ENCODE measurements at places on chromosomes 11 and 22. TPM values are rescaled to one million over a fixed set of nuclear protein-coding genes. Genes with fewer than 3 reads are reported as not detected.

Gene LBHD1
- polyA plus RNA-seq = 9.0 TPM

Gene SLC25A45
- 7.2 TPM for polyA plus RNA-seq

Gene ELF5
- polyA plus RNA-seq = 78.7 TPM

Gene NDUFC2
- polyA plus RNA-seq = 126 TPM

Gene MCHR1
- polyA plus RNA-seq = 0.20 TPM

Gene LPXN
- polyA plus RNA-seq = 10.9 TPM

Gene RFPL1
- polyA plus RNA-seq = 0.81 TPM

Gene MUC2
- 0.03 TPM for polyA plus RNA-seq

Gene AQP11
- polyA plus RNA-seq = 6.3 TPM

Gene OR51B4
- polyA plus RNA-seq = 0.35 TPM

Gene OR52H1
- polyA plus RNA-seq = 0.13 TPM

Gene LUZP2
- polyA plus RNA-seq = 1.7 TPM

Gene VSIG10L2
- polyA plus RNA-seq = not detected

- no peak for DNase-seq
These were observed 4.3 kb upstream of the WT1 start for GRCh38 chr11:32439501-32440210.

DNA sequence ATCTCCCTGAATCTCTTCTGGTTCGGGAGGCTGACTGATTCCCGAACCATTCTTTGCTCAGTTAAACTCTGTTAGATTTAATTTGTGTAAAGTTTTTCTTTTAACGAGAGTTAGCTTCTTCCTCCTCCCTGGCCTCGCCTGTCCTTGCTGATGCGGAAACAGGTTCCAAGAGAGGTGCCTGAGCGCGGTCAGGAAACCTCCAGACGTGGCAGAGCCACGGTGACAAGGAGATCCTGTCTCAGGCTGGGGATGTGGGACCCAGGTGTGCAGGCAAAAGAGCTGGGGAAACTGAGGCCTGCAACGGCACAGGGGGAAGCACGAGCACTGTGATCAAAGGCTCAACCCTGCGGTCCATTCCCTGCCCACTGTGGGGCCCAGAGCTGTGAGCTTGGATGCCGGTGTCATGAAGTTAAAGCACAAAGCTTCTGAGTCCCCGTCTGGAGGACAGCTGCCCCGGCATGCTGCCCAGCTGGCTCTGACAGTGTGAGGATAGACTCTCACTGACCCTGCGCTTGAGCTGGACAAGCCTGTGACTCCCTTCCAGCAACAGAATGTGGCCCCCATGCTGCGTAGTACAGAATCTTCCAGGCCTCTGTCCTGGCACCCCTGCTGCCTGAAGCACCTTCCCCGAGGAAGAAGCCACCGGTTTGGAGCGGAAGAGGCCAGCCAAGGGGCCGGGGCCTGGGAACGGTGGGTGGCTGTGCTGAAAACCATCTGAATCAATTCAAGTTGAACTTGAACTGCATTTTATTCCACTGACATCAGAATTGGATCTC, 960.6 kb downstream of the BRD1 start:
- DNase-seq = no peak

GRCh38 chr11:118226296-118226695, 1.5 kb upstream of the JAML start:
- DNase-seq = no peak

GRCh38 chr11:34219279-34219678, 113.8 kb downstream of the NAT10 start:
- DNase-seq = no peak

GRCh38 chr11:8790968-8791367, 108.4 kb downstream of the RPL27A start:
- no peak for DNase-seq

- no peak for DNase-seq
These were observed 2.4 kb downstream of the CSDC2 start for GRCh38 chr22:41563051-41563711.

DNA sequence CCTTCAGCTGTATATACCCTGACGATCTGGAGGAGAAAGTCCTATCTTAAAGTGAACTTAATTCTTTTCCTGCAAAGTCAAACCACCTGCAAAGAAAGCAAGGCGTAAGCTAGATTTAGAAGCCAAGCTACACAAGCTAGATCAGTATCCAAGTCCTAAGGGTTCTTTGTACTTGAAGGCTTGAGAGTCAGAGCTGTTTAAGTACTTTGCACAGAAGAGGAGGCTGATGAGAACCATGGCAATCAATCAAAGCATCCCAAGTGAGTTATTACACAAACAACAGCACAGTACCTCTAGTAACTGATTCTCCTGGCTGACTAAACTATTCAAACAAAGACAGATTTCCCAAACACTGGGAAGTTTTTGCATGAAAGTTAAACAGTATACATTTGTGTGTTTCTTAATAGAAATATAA, 1.9 kb downstream of the CDON start:
- DNase-seq = no peak

- no peak for DNase-seq
These were observed 2.0 kb upstream of the KMT5B start for GRCh38 chr11:68215087-68215445.

GRCh38 chr22:27391092-27391770, 410.3 kb downstream of the MN1 start:
- no peak for DNase-seq

GRCh38 chr11:30786256-30787110, 200.3 kb upstream of the MPPED2 start:
- peak; percentile 57 for DNase-seq

GRCh38 chr22:32206774-32207758, 2.2 kb upstream of the RFPL2 start:
- no peak for DNase-seq

DNA sequence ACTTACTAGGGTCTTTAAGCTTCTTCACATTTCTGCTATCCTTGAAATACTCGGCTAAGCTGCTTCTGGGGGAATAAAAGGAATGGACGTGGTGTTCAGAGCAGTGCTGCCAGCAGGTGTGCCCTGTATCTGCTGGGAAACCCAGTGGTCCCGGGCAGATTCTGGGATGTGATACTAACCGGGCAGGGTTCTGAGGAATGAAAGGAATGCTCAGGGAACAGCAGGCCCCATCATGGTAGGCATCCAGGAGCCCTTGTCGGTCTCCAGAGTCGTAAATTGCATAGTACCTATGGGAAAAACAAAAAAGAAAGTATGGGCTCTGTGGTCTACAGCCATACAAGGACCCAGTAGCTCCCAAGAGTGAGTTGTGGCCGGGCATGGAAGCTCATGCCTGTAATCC, 4.5 kb upstream of the TMEM223 start:
- no peak for DNase-seq

DNA sequence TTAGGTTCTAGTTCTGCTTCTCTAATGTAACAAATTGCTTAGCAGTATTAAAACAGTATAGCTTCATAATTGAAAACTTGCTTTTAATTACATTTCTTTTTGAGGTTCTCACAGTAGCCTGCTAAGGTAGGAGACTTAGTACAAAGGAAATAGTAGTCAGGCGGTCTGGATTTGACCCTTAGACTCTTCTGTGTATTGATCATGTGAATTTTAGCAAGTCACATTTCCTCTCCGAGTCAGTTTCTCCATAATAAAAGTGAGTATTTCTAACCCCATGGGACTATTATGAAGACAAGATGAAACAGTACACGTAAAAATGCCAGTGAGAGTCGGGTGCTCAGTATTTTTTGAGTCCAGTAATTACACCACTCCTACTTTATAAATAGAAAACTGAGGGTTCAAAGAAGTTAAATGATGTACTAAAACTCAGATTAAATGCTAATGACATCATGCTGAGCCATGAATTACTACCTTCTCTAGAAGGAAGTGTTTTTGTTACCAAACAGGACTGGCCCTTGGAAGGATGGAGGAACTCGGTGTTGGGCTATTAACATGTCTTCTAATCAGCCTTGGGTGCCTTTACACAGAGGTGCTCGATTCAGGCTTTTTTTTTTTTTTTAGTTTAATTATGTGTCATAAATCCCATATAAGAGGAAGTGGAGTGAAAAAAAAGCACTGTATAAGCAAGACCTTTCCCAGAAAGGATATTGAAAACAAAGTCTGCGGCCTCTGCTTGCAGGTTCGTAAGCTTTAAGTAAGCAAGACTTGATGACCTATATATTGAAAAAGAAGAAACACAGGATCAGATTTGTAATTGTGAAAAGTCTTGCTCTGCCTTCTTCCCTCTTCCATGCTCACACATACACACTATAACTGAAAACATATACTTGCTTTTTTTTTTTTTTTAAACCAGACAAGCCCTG, 109.0 kb downstream of the EMSY start:
- DNase-seq = no peak

- no peak for DNase-seq
These were observed 4.1 kb downstream of the TSKU start for GRCh38 chr11:76787271-76787670.

- no peak for DNase-seq
These were observed 38.8 kb upstream of the SYT7 start for GRCh38 chr11:61619471-61620226.

- DNase-seq = peak; percentile 59
These were observed 24.2 kb downstream of the KREMEN1 start for GRCh38 chr22:29096736-29097669.

GRCh38 chr22:37630839-37631435, 8.5 kb upstream of the SH3BP1 start:
- no peak for DNase-seq

DNA sequence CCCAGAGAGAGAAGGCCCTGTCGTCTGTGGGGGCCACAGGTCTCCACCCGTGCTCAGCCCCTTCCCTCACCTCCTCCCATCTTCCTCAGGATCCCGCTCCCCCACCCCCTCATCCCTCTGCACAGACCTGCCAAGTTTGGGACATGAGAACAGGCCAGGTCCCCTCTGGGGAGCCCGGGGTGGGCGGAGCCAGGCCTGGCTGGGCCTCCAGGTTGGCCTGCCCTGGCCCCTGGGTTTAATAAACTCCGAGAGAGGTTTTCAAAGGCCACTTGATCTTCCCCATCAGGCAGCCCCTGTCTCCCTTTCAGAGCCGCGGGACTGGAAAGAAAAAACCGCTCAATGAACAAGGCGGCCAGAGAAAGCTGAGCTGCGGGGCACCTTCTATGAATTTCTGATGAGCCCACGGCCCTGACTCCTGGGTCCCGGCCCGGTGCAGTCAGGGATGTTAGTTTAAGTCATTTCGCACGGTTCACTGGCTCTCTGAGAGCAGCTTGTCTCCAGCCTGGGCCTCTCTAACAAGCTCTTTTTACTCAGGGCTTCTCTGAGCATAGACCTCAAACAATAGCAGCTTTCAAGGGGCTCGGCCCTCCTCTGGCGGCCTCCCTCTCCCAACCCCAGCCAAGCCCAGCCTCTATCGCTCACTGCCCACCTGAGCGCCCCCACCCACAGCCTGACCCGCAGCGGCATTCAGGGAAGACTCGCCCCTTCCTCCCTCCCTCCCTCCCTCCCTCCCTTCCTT, 64.8 kb downstream of the RPUSD4 start:
- peak; percentile 70 for DNase-seq

DNA sequence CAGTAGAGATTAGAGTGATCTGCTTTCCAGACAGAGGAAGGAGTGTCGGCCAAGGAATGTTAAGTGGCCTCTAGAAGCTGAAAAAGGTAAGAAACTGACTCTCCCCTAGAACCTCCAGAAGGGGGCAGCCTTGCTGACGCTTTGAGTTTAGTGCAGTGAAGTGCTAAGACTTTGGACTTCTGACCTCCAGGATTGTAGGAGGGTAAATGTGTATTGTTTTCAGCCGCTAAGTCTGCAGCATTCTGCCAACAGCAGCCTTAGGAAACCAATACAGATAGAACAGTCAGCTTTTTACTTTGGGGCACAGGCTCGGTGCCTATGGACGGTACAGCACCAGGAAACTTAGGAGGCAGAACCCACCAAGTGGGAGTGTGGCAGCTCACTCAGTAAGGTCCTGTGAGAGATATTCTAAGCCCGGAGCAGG, 3.6 kb upstream of the TBC1D22A start:
- peak; percentile 83 for DNase-seq

- DNase-seq = no peak
These were observed 42.5 kb downstream of the ATG16L2 start for GRCh38 chr11:72856551-72857345.

GRCh38 chr11:64801561-64802369, 1.2 kb downstream of the MAP4K2 start:
- no peak for DNase-seq

GRCh38 chr11:14411818-14412217, 52.8 kb upstream of the RRAS2 start:
- no peak for DNase-seq

GRCh38 chr11:15195454-15196200, 80.9 kb downstream of the INSC start:
- no peak for DNase-seq

- no peak for DNase-seq
These were observed 15.4 kb downstream of the DSCAML1 start for GRCh38 chr11:117781627-117782026.

DNA sequence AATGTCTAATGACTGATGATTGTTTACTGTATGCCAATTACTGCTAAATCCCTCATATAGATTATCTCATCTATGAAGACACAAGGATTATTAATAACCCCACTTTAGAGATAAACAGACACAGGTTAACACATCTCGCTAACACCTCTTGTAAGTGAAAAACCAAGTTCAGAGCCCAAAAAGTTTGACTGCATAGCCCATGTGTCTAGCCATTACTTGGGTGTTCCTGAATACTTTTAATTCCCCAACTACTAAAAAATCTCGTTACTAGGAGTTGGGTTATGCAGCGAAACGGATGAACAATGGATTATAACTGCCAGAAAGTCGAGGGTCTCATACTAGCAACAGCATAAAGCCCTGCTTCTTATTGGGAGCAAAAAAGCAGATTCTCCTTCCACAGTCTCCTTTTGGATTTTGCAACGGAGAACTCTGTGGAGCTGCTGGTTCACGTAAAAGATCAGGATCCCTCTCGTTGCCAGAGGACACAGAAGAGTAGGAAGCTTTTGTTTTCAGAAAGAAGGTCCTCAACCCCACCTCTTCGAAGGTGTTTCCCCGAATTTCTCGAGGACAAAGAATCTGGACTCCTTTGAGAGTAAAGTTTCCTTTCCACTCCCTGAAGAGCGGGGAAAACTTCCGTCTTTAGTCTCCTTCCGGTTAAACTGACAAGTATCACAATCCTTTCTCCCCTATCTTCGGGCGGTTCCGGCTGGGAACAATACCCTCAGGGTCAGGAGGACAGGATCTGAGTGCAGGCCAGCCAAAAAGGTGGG, 979 bp downstream of the ZBED5 start:
- DNase-seq = peak; percentile 64

DNA sequence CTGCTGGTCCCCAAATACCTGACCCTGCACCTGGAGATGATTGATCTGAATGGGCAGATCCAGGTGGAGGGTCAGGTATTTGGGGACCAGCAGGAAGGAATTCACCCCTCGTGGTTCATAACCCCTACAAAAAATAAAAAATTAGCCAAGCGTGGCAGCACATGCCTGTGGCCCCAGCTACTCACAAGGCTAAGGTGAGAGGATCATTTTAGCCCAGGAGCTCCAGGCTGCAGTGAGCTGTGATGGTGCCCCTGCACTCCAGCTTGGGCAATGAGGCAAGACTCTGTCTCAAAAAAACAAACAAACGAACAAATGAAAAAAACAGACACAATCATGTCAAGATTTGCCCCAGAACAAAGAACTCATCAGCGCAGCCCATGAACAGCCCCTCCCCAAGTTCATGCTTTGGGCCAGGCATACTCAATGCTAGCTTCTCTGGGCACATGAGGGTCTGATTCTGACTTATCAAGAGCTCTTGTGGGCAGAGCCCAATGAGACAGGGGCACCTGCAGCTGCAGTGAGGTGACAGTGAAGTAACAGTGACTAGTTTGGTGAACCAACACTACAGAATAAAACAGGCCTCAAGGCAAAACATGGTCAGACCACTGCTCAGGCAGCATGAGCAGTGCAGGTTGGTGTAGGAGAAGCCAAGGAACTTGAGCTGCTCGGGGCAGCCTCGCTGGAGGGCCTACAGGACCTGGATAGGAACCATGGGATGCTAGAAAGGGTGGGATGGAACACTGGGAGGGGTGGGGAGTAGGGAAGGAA, 10.2 kb upstream of the FCHSD2 start:
- no peak for DNase-seq

- no peak for DNase-seq
These were observed 103.5 kb downstream of the HIPK3 start for GRCh38 chr11:33360642-33361041.
